ENCODE measurements at places on chromosomes 6 and 20.
A peak's percentile ranks its signal among the peaks of the same experiment; 100 is the strongest.

DNA sequence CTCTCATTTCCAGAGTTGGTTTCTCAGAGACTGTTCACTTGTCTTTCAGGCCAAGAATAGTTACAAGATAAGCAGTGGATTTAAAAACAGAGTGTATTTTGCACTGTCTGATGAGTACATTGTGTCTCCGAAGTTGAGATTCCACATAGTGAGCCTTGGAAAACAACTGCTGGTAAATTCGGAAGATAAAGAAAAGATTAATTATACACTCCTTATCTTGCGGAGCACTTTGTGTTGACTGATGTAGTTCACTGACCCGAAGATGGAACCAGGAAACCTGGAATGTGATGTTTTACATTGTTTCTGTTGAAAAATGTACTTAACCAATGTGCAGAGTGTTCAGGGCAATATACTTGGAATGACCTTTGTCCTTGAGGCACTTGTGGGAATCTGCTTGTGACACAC is 51.0 kb downstream of the ANKS1A start:
- no peak for ATAC-seq

- no peak for ATAC-seq
Measured at GRCh38 chr6:147715035-147715434, 206.5 kb downstream of the SAMD5 start.

- ATAC-seq: peak; percentile 11
Measured at GRCh38 chr6:2900221-2900807, 2.8 kb downstream of the SERPINB9 start.

DNA sequence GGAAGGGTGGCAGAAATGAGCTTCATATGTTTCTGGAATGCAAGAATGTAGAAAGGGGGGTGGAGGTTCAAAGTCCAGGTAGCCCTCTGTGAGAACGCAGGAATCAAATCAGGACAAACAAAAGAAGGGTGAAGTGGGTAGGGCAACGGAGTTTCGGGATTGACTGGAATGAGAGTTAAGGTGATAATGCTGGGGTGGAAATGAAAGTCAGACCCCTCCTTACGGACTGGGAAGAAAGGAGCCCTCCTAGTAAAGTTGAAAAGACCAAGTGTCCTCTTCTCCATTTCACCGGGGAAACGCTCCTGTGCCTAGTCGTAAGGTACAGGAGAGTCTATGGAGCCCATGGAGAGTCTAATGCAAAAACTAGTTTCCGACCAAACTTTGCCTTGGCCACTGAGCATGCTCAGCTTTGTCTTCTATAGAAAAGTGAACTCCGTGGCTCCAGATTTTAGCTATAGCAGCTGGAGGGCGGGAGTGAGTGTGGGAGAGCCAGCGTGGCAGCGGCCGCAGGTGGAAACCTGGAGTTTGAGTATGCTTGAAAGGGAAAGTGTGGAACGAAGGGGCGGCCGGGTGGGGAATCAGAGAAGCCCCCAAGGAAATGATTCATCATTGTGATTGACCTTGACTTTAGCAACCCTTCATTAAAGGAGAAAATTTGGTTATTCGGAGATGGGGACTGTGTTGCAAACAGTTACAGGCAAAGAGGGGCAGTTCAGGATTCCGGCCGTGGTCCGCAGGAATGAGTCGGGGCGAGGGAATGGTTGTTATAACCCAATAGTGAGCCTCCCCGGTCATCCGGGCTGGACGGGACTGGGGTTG is 1.3 kb upstream of the LRRC1 start:
- peak; percentile 26 for ATAC-seq

DNA sequence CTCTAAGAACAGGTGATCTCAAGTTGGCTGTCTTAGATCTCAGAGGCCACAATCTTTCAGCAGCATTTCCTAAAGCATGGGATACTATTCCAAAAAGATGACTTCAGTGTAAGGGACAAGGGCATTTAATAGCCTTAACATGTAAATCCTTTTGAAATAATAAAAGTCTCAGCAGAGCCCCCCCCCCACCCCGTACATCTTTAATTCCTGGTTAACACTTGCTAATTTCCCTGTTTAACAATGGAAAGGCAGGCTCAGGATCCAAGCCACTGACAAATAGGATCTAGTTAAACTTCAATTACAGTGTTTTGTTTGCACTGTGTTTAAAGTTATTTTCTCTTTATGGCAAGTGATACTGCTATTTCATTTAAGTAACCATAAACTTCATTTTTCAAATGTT is 12.0 kb downstream of the TASP1 start:
- no peak for ATAC-seq

GRCh38 chr6:130376936-130377335 is 11.1 kb downstream of the TMEM200A start:
- no peak for ATAC-seq

GRCh38 chr6:32752580-32752979 is 10.8 kb downstream of the HLA-DQB2 start:
- ATAC-seq: no peak

DNA sequence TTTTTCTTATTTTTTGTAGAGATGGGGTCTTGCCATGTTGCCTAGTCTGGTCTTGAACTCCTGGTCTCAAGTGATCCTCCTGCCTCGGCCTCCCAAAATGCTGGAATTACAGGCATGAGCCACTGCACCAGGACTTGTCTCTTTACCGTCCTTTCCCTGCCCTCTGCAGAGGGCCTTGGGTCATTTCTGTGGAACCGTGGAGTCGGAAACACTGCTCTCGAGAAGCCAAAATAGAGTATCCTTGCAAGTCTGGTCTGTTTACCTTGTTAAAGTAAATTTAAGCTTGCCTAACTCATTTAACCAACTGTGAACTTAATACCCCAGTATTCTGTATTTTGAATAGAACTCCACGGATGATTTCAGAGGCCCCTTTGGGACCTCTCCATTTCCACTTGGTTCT is 51.4 kb downstream of the KDM1B start:
- no peak for ATAC-seq

- no peak for ATAC-seq
Measured at GRCh38 chr20:22582964-22583772, 1.2 kb downstream of the FOXA2 start.

- no peak for ATAC-seq
Measured at GRCh38 chr20:40452758-40453157, 236.3 kb downstream of the MAFB start.

DNA sequence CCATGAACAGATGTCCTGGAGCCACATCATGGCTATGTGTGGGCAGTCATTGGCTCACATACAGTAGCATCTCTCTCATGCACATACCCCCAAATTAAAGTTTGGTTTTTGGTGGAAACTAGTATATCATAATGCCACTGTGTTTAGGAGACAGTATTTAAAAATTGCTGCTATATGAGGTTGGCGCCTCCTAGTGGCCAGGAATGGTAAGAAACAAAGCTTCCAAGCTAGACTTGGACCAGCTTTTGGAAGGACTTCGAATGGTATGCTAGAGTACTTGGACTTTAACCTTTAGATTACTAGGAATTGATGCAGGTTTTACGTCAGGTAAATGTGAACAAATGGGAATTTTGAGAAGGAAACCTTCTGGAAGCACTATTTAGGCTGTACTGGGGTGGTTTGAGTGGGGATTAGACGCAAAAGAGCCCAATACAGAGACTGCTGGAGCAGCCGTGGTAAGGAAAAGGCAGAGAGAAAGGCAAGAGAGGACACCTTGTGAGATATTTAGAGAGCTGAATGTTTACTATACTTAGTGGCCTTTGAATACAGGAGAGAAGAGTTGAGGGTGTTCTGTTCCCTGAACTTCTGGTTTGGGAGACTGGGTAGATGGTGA is 23.8 kb downstream of the PRSS35 start:
- no peak for ATAC-seq

GRCh38 chr20:10665027-10665561 is 8.7 kb downstream of the JAG1 start:
- no peak for ATAC-seq

- ATAC-seq: no peak
Measured at GRCh38 chr6:148239801-148240460, 102.7 kb upstream of the SASH1 start.

DNA sequence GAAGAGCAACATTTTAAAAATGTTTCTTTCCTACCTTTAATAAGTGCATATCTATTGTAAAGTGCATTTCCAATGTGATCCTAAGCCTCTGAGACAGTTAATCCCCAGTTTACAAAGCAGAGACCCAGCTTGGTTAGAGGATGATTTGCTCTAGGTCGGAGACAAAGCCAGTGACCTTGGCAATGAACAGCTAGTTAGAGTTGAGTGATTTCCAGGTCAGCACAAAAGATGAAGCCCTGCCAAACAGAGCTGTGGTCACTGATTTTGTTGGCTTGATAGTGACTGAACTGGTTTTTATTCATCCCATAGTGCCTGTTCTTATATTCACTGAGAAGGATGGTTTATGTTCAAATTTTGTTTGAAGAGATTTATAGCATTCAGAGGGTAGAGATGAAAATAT is 56.6 kb upstream of the CD83 start:
- no peak for ATAC-seq

DNA sequence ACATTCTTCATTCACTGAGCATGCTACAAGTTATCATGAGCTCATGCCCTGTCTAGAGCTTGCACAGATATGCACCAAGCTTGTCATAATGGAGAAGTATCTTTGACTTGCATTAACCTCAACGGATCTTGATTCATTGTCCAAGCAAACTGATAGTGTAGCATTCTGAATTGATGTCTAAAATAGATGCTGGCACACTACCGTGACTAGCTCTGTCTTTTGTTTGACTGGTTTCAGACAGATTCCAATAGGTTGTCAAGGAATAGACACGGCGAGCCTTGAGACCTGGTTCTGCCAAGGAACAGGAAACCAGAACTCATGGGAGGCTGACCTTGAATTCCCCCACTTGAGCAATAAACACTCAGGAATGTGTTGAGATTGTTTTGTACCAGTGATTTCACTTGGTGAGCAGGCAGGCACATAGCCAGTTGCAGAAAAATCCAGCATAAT is 1153.1 kb upstream of the GJE1 start:
- no peak for ATAC-seq

DNA sequence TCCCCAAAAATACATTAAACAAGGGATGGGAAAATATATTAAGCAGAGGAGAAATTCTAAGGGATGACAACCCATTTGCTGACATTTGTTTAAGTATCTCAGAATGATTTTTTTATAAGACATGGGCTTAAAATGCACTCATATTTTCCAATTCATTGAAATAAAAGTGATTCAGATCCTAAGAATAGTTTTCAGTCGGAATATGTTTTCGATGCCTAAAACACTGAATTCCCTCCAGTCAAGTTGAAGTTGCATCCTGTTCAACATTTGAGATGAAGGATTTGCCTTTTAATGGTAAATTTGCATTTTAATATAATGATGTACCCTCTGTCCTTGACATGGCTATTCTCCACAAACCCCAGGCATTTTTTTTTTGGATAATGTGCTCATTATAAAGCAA is 79.3 kb downstream of the PTCHD4 start:
- no peak for ATAC-seq

DNA sequence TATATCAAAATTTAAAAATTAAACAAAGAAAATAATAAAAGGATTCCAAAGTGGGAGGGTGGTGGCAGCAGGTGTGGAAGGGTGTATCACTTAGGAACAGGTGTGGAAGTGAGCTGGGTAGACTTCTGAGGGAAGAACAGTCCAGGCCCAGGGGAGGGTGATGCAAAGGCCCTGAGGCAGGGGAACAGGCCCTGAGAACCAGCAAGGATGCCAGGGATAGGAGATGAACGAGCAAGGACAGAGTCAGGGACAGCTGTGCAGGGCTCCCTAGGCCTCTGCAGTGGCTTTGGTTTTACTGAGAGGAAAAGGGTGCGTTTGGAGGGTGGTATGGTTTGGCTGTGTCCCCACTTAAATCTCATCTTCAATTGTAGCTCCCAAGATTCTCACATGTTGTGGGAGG is 9.4 kb upstream of the RAET1E start:
- ATAC-seq: no peak

- ATAC-seq: no peak
Measured at GRCh38 chr20:12928755-12929401, 79.9 kb upstream of the SPTLC3 start.

DNA sequence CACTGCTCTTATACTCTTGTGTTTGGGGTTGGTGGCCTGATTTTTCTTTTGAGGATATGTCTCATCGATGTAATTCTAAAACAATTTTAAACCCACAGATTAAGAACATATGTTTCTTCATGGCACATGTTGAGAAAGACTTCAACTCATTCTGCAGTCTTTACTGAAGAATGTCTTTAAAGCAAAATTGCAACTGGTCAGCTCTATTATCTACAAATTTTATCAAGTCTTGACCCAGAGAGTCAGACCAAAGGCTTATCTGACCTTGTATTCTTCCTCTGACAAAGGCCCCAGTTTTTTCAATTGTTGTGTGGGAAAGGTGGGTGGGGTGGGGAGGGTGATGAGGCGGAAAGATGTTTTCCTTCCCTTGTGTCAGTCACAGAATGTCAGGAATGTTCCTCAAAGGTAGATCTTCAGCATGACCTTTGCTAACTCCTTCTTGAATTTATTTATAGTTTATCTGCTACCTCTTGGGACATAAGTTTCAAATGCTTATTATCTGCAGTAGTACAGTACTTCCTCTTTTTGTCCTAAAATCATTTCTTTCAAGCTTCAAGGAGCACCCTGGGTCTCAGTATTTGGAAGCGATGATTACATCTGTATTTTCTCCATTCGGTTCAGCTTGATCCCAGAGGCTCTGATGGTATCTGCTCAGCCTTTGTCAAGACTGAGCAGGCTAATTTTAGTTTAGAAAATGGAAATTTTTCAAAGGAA is 63.2 kb upstream of the TIAM2 start:
- no peak for ATAC-seq

DNA sequence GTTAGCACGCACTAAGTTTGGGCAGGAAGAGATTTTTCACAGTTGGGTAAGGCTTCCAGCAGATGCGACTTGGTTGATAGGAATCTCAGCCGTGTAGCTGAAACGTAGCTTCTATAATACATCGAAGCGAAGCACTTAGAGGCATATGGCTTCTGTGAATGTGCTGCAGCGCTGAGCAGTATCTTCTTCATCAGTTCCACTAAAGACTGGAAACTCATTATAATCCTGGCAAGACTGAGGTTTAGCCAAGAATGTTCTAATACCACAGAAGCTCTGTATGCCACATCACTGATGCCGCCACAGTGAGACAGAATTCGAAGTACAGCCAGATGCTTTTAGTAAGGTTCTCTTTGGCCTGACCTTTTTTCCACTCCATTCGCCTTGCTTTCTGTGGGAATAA is 680.2 kb upstream of the AGPAT4 start:
- no peak for ATAC-seq

DNA sequence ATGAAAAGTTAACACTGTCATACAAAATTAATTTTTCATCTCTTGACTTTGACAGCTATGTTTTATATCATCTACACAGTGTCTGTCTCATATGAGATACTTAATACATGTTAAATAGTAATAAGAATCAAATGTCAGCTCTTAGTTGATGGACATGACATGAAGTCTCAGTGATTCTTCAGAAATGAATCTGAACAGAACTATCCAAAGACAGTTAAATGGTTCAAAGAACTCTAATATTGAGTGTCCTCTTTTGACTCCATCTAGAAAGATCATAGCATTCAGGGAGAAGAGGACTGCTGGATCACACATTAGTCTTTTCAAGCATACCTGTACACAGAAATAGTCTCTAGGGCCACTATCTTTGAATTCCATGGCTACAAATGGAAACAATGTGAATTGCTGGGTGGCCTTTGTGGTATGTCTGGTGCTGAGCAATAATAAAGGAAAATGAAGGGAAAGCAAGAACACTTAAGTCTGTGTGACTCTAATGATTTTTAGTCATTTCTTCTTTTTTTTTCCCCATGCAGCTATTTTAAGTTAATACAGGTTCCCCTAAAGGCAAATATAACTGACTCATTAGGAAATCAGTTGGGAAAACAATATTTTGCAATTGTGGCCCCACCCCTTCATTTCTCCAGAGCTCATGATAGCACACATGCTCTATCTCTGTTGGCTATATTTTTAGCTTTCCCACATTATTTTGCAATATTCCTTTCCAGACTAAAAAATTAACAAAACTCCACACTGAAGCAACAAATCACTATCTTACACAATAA is 367.5 kb downstream of the GRIK2 start:
- ATAC-seq: no peak
